ENCODE measurements at places on chromosomes 3 and 15.

DNA sequence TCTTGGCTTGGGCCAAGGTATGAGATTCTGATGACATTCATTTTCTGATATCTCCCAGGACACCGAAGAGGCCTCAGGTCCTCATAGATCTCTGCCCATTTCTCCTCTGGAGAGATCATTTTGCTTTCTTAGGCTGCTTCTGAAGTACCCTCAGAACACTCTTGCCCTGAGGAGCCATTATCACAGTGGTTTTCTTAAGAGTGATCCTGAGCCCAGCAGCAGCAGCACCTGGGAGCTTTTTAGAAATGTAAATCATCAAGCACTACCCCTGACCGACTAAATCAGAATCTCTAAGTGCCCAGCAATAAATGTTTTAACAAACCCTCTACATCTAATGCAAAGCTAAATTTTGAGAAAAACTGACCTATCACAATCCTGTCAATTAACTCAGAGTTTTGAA, 40.6 kb upstream of the SLC9A9 start:
- DNase-seq = no peak

DNA sequence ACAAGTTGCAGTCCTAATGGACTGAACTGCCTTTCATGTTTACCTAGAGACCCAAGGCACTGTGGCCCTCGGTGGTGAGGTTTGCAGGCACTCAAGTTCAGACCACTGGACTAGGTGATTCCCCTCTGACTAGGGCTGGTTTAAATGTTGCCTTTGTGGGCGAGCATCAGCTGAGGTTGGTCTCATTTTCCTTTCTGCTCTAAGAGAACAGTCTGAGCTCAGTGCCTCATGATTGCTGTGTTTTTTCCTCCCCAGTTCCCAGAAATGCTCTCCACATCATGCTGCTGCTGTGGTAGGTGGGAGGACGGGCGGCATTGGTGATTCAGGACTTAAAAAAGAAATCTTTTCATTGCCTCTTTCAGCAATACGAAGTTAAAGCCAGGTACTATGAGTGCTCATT, 237.2 kb downstream of the MBNL1 start:
- DNase-seq = no peak

GRCh38 chr3:183988216-183988790, 29.4 kb downstream of the ABCC5 start:
- DNase-seq = no peak

- DNase-seq = no peak
These were observed 38.6 kb downstream of the CCDC80 start for GRCh38 chr3:112602217-112602838.

DNA sequence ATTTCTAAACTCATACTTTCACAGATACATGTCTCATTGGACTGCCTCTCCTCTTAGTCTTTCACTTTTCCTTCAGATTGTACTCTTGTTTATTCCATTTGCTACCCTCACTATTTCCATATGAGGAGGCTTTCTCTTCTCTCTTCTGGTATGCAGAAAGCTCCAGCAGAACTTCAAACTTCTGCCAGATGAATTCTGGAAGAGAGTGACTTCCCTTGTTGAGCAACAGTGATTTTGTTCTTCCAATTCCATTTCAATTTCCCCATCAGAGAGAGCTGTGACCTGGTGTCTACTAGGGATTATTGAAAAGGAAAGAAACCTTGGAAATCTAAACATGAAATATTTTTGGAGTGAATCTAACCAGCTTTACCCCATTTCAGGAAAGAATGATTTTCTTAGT, 523.2 kb upstream of the ZNF717 start:
- DNase-seq = no peak

- DNase-seq = no peak
These were observed 133.6 kb downstream of the CD47 start for GRCh38 chr3:107956991-107957900.

DNA sequence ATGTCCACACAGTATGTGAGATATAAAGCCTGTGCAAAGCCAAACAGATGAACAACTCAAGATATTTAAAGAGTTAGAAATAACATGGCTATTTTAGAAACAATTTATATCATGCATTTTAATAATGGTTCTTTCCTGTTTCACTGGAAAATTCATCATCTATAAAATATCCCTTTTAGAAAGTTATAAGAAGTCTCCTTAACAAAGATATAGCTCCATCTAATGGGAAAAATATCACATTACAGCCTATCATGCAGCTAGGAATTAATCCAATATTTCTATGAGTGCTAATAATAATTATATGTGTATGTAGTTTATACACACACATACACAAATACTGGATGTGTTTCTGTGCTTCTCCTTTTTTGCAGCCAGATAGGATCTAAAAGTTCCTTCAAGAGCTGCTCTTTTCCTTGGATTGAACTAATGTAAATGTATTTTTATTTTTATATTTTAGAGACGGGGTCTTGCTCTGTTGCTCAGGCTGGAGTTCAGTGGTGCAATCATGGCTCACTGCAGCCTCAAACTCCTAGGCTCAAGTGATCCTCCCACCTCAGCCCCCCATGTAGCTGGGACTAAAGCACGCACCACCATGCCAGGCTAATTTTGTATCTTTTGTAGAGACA, 21.6 kb downstream of the RPL22L1 start:
- DNase-seq = no peak

DNA sequence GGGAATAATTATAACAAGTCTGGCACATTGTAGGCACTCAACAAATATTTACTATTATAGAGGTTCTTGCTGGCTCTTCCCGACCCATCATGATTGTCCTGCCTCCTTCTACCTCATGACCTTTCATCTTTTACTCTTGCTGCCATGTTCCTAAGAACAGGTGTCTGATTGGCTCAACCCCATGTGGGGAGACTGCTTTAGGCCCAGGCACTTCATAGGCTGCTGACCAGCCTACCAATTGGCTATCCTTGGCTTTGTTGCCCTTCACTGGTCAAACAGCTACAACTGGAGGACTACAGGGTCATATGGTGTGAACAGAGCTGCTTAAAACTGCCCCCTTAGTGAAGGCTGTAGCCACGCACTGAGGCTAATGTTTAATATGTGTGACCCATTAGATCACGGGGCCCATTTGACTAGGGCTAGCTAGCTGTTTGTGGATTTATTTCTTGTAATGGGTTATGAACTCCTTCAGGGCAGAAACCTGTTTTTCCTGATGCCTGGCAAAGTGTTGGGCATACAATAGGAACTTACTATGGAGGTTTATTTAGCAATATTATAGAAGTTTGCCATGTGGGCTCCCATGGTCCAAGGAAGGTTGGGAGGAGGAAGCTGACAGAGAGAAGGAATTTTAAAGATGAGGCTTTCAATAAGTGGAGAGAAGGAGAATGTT, 239.9 kb upstream of the TBC1D5 start:
- DNase-seq = no peak

All from stimulated activated CD4-positive, alpha-beta T cell treated with anti-CD3 and anti-CD28 coated beads, Interleukin-1b, Interleukin-23, amount 100 ng/mL, for 4 hours (primary cell).